RWPE2 (cell line): ENCODE measurements at places on chromosomes 5 and 9.

DNA sequence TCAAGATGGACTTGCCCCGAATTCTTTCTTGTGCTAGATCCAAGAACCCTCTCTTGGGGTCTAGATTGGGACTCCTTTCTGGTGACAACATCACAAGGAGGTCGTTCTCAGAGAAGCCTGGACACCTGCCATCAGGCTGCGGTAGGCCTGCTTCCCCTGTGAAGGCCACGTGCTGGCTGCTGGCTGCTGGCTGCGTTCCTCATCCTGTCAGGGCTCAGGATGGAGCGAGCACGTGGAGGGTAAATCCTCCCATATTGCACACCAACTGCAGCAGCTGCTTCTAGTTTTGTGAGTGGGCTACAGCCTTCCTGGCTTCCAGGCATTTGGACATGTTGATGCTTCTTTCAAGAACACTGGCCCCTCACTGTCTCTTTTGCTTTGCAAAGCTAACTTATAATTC lies 95.6 kb downstream of the HSPA4 start:
- DNase-seq: no peak

DNA sequence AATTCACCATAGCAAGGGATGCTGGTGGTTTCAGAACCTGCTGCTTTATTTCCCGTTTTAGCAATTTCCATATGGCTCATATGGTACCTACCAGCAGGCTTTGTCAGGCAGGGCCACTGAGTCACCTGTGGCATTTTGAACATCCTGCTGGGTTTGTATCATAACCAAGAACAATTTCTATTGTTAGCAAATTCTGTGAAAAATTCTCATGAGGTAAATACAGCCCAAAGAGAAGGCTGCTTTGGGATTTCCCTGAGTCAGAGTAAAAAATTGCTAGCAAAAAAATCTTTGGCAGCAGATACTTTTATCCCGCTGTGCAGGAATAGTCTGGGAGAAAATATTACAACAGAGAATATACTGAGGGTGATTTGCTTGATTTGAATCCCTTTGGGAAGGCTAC lies 52.7 kb downstream of the PRR16 start:
- DNase-seq: no peak

DNA sequence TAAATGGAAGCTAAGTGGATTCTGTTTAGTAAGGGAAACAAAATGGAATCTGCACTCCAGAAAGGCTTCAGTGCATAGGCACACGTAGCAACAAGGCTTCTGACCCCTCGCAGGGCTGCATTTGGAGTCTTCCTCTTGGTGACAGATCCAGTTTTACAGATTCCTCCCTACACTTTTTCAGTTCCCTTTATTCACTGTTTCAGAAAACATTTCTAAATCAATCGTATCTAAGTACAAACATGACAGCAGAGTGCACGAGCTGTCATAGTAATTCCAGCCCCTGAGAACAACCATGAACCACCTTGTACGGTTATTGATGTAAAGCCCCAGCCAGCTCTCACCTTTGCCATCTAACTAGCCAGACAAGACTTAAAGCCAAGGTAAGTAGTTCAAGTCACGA lies 491.6 kb downstream of the SEMA5A start:
- DNase-seq: no peak

DNA sequence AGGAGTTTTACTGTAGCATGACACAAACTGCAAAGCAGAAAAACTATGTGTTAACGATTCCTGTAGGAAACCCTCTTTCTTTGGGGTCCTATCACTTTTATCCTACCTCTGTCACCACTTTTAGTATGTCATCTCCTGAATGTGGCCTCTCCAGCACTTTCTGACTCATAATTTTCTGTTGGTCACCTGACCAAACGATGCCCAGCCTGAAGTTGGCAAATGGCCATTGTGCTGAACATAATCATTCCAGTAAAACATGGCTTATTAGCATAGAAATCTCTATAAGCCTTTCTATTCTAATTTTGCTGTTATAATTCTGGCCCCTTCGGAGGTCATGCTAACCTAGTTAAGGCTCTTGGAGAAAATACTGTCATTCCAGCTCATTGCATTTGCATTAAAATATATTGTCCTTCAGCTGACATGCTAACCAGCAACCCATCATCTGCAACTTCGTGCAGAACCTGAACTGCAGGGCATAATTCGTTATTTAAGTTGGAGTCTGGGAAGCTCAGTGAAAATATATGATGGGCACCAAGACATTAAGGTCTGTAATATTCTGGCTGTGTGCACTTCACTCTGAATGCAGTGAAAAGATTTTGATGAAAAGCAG lies 140.3 kb downstream of the NMUR2 start:
- no peak for DNase-seq

- DNase-seq: no peak
Measured at GRCh38 chr9:130913599-130914416, 17.2 kb upstream of the QRFP start.
